Left cardiac atrium (tissue), 4 donors: ENCODE measurements at places on chromosomes 7 and 10.

- DNase-seq: no peak
Measured at GRCh38 chr10:65294329-65294728, 1631.5 kb upstream of the LRRTM3 start.

DNA sequence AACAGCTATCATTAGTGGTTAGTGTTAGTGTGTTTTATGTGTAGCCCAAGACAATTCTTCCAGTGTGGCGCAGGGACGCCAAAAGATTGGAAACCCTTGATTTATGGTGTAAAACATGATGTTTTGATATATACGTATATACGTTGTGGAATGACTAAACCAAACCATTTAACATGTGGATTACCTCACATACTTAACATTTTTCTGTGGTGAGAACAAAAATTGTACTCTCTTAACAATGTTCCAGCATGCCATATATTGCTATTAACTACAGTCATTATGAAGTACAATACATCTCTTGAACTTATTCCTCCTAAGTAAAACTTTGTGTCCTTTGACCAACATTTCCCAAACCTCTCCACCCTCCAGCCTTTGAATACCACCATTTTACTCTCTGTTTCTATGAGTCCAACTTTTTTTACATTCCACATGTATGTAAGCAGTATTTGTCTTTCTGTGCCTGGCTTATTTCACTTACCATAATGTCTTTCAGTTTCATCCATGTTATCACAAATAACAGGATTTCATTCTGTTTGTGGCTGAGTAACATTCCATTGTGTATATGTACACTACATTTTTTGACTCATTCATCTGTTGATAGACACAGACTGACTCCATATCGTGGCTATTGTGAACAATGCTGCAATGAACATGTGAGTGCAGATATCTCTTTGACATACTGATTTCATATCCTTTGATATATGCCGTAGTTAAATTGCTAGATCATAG lies 42.2 kb upstream of the MAGI2 start:
- DNase-seq: no peak

- DNase-seq: no peak
Measured at GRCh38 chr10:6345404-6345803, 142.7 kb downstream of the PFKFB3 start.

DNA sequence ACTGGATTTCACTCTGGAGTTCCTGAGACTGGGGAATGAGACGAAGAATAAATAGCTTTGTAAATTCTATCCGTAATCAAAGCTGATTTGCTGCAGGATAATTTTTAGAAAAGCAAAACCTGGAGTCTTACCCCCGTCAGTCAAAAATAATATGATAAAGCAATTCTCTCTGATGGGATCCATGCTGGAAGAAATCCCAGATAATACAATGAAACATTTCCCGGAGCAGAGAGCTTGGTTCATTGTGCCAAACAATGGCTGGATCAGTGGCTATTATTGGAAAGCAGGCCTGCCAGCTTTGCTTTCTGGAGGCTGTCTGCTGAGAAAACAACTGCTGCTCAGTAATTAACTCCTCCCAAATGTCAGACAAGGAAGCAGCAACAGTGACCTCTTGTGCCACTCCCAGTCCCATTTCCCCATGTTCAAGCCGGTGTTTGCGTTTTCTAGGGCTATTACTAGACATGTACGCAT lies 609.4 kb upstream of the PCDH15 start:
- peak; percentile 59 for DNase-seq
